ENCODE measurements at places on chromosomes 13 and 19.

GRCh38 chr13:24452044-24452443 lies 60.5 kb downstream of the PARP4 start:
- no peak for DNase-seq

GRCh38 chr19:42096255-42096837 lies 20.4 kb downstream of the ZNF574 start:
- DNase-seq: no peak

DNA sequence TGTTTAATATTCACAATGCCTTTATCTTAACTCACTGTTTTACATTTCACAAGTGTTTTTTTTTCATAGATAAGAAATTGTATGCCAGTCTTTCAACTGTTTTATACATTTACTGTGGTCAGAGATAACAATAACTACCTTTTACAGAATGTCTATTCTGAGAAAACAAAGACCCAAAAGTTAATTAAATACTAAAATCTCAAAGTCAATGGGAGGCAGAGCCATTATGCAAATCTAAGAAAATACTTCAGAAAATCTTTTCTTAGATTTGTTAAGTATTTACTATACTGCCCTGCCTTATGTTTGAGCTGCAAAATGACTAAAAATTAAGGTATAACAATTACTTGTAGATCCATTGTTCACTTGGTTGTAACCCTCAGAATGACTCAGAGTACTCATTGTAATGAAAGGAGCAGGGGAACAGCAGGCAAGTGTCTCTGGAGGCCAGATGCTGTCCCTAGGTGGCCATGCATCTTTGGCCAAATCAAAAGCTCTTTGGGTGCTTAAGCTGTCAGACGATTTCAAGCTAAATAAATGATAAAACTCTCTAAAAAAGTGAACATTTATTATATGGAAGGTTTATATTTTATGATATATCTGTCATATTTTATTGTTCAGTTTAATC lies 770.1 kb upstream of the PCDH20 start:
- DNase-seq: no peak

DNA sequence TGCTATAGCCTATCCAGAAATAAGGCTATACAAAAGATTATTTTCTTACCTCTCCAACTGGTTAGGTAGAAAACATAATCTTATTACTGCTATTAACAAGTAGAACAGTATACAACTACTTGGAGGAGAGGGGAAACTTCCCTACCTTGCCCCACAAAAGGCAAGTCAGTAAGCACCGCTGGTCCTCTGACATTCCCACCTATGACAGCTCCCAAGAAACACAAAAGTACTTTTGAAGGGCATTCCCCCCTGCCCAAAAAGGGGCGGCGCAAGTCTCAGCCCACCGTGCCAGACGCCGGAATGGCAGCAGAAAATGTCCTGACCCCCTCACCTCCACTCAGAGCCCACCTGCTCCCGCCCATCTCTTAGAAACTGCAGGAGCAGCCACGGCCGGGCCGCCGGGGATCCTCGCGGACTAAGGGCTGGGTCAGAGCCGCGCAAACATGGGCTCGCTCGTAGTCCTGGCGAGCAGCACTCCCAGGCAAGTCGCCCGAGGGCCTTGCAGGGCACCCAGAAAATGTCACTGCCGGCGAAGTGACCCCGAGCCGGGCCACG lies 437 bp downstream of the SUCLA2 start:
- no peak for DNase-seq

DNA sequence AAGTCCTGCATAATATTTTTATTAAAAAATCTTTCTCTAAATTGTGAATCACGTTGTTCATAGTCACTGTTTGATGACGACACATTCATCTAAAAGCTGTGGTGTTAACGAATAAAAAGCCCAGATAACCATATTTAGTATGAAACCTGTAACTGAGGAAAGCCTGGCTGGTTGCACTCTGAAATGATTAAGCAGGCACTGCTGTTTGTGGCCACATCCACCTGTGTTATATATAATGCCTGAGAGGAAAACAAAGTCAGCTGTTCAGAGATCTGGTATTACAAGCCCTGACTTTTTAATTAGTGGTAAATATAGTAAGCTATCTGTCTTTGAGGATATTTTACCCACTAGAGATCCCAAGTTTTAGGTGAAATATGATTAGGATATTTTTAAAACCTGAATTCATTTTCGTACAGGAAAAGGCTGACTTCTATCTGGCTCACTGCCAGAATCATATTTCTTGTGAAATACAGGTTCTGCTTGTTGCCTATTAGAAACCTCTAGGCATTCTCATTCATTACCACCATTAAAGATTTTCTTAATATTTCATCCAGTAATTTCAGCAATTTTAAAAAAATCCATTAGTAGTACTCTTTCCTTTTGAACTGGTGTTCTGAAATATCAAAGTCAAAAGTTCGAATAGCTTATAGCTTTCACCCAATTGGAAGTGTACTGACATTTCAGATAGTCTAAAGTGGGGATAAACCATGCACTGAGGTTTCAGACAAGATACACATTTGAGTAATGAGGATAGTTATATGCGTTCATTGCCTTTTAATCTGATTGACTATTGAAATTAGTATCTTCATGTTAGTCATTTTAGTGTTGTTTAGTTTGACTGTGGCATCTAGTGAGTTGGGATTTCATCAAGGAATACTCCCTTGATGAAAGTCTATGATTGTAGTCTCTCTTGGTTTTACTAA lies 79.7 kb downstream of the LMO7 start:
- DNase-seq: no peak

- peak; percentile 21 for DNase-seq
These were observed 20.1 kb downstream of the N4BP2L1 start for GRCh38 chr13:32407854-32408253.

DNA sequence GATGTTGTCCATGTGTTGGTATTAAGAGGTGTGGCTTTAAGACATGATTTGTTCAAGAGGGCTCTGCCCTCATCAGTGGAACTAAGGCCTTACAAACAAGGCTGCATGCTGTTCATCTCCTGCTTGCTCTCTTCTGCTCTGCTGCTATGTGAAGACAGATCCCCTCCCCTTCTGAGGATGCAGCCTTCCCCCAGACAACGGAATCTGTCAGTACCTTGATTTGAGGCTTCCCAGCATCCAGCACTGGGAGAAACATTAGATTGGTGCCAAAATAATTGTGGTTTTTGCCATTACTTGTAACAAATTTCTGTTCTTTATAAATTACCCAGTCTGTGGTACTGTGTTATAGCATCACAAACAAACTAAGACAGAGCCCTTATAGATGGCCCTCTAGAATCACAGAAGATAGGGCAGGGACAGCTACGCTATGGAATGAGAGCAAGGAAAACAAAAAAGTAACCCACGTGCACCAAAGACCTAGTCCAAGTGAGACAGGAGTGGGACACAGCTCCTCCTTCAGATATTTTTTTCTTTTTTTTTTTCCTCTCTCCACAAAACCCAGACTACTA lies 151.5 kb upstream of the RXFP2 start:
- DNase-seq: no peak

DNA sequence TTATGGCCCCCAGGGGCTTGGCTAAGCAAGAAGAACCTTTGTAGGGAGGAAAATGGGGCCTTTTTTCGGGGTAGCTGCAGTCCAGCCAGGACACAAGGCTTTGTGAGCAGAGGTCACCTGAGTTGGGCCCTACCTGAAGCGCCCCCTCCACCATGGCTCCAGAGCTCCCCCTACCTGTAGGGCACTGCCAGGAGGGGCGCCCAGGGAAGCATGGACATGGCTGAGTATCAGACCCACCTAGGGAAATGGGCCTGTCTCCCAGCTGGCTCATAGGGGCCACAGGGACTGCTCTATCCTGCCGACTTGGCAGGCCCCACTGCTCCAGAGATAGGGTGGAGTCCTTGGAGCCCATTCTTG lies 9.0 kb upstream of the CEBPA start:
- peak; percentile 21 for DNase-seq

DNA sequence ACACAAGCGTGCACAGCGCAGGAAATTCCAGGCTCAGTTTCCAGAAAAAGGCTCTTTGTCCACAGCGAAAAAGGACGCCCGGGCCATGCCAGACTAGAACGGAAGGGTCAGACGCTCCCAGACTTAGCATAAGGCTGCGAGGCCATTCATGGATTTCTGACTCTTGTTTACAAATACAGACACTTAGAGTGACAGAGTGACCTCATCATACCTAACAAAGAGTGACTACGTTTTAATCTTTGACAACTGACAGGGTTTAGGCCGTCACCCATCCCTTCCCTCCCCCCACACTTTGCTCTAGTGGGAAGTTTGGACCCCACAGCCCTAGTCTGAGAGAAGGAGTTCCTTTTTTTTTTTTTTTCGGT lies 418 bp upstream of the ZNF709 start:
- no peak for DNase-seq

GRCh38 chr13:42549552-42549936 lies 24.4 kb upstream of the TNFSF11 start:
- peak; percentile 9 for DNase-seq

DNA sequence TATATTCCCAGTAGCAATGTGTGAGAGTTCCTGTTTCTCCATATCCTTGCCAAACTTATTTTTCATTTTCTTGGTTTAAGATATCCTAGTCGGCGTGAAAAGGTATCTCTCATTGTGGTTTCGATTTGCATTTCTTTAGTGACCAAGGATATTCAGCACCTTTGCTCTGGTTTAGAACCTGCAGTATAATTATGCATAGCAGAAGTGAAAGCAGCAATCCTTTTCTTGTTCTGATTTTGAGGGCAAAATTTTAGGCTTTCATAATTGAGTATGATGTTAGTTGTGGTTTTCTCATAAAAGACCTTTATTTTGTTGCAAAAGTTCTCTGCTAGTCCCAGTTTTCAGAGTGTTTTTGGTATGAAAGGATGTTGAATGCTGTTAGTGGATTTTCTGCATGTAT lies 491.0 kb downstream of the FGF9 start:
- no peak for DNase-seq

DNA sequence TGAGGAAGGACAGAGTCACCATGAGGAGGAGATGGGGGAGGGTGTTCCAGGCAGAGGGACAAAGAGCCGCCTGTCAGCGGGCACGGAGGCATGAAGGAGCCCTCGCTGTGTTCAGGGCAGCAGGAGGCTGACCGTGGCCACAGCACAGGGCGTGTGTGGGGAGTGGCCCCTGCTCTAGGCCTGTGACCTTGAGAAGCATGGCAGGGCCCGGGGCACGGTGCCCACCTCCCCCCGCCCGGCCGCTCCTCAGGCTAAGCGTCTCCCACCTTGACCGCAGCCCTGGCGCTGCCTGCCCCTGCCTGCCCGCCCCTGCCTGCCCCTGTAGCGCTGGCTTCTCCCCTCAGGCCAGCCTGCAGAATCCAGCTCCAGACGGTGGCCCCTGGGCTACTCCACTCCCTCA lies 11.6 kb downstream of the MAP2K2 start:
- DNase-seq: no peak

GRCh38 chr19:3140667-3141038 lies 4.8 kb downstream of the GNA15 start:
- DNase-seq: no peak

DNA sequence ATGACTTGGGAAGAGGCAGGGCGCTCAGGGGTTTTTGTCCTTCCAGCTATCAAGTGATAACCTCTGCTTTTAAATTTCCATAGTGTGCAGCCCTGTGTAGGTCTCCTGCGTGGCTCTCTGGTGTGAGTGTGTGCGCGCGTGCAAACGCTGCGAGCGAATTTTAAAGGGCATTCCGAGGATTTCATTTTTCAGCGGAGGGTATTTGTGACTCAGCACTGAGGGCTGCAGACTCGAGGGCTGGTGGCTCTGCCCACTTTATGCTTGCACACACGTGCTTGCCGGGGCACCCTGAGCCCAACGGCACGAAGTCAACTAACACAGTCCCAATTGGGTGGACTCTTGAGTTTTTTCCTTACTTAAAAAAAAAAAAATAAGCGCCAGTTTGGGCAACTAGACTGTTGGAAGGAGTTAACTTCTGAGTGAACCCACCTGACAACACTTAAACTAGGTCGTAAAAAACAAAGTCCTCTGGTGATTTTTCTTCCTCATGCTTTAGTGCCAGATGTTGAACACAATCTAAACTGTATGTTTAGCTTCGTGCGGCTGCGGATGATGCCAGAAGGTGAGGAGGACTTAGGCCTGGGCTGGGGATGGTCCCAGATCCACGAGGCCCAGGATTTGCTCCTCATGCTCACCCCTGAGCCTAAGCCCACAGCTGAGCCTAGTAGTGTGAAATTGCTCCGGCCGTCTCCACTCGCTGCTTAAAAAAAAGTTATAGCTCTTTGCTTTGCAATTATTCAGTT lies 2.1 kb downstream of the FGF9 start:
- peak; percentile 16 for DNase-seq

GRCh38 chr13:46101484-46102254 lies 3.2 kb downstream of the CPB2 start:
- DNase-seq: no peak

DNA sequence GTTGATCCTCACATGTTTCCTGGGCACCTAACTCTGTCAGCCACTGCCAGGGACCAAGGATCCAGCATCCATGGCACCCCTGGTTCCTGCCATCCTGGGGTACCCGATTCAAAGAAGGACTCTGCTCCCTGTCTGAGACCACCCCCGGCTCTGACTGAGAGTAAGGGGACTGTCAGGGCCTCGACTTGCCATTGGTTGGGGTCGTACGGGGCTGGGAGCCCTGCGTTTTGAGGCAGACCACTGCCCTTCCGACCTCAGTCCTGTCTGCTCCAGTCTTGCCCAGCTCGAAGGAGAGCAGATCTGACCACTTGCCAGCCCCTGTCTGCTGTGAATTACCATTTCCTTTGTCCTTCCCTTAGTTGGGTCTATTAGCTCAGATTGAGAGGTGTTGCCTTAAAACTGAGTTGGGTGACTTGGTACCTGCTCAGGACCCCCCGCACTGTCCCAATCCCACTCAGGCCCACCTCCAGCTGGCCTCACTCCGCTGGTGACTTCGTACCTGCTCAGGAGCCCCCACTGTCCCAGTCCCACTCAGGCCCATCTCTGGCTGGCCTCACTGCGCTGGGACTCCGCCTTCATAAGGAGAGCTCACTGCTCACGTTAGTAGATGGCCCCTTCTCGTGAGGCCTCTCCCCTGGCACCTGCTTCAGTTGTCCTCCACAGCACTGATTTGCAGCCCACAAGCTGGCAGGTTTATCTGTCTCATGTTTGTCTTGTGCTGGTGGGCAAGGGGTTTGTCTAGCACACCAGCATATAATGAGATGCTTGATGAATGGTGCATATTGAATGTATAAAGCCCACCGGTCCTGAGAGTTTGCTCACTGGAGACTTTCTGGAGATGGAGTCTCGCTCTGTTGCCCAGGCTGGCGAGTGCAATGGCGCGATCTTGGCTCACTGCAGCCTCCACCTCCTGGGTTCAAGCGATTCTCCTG lies 3.9 kb downstream of the RPL28 start:
- no peak for DNase-seq

GRCh38 chr19:17347361-17347760 lies 10.0 kb downstream of the GTPBP3 start:
- no peak for DNase-seq

DNA sequence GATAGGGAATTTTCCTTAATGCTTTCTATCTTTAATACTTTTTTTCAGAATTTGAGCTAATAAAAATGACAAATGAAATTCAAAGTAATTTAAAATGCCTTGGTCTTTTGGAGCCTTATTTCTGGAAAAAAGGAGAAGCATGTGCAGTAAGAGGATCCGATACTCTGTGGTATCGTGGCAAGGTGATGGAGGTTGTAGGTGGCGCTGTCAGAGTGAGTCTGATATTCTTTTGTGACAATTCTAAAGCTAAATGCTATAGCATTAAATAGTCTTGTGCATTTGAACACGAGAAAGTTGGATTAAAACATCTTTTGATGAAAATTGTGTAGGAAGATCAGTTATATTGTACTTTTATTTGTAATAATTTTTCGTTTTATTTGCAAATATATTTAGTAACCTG lies 95.0 kb downstream of the RNF17 start:
- no peak for DNase-seq

- DNase-seq: no peak
These were observed 2.6 kb upstream of the TIMM13 start for GRCh38 chr19:2429917-2430535.

Data from stimulated activated CD4-positive, alpha-beta T cell treated with anti-CD3 and anti-CD28 coated beads, Interleukin-15, amount 100 ng/mL, for 24 hours (primary cell).